ENCODE measurements at places on chromosomes 4 and X.
A peak's percentile ranks its signal among the peaks of the same experiment; 100 is the strongest.

- no peak for DNase-seq
These were observed 48.0 kb downstream of the MAGEA9 start for GRCh38 chrX:149829751-149830191.

GRCh38 chr4:80614319-80614718, 278.8 kb downstream of the CFAP299 start:
- DNase-seq, result no peak

DNA sequence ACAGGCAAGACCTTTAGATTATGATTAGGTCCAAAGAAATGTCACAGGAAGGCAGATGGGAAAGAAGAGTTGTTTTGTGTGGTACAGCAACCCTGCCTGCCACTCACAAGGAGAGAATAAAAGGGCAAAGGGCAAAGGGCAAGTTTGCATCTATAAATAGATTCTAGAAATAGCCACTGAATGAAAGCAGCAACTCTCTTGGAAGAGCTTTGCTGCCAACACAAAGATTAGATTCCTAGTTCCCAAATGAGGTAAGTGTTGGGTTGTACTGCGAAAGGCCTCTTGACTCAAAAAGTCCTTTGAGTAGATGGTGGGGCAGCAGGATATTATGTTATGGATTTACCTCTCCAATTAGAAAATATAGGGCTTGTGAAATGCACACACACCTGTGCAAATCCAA, 61.2 kb downstream of the MOSPD2 start:
- no peak for DNase-seq

DNA sequence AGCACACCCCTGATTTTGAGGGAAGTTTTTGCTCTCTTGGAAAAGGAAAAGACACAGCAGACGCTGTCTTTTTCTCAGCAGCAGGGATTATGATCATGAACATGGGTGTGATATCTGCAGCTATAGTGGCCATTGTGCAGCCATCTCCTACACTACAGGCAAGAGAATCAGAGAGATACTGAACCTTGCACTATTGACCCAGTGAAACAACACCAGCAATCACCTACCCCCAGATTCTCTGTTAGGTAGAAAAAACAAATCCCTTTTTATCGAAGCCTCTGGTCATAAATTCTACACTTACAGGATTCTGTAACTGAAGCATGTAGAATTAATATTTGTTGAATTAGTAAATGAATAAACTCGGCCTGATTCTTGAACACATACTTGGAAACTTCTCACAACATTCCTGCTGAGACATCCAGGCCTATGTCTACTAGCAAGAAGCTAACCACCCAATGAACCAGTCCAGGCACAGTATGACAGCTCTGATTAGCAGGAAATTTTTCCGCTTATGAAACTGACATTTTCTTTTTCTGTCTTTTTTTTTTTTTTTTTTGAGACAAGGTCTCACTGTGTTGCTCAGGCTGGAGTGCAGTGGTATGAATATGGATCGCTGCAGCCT, 5.0 kb upstream of the AFAP1 start:
- DNase-seq, result no peak

GRCh38 chr4:171007618-171008390, 805.4 kb upstream of the GALNTL6 start:
- DNase-seq, result no peak

DNA sequence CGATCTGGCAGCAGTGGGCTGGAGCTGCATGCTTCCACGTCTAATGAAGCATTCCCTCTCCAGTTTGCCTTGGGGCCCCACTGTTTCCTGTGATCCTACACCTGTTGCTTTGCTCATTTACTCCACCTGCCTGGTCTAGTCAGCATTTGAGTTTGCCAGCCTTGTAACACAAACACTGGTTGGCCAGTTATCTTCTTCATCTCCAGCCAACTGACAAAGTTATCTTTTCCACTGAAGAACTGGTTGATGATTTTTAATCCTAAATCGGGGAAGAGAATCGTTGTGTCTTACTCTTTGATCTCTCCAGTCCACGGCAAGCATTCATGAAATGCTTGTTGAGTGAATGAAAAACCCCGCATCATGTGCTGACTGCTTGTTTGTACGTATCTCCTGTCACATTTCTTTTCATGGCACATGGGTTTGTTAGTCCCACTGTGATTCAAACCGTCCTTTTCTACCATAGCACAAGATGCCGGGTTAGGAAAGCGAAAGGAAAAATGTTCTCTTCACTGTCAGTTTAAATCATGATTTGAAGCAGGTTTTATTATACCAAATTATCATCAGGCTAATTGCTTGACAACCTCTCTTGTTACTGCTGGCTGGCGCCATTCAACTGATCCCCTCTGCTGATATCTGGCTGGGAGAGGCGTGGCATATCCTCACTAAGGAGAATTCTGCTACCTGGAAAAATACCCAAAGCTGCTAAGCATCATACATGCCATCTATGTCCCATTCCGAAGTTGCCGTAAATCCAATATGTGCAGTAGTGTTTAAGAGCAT, 144.8 kb downstream of the SHROOM3 start:
- no peak for DNase-seq

DNA sequence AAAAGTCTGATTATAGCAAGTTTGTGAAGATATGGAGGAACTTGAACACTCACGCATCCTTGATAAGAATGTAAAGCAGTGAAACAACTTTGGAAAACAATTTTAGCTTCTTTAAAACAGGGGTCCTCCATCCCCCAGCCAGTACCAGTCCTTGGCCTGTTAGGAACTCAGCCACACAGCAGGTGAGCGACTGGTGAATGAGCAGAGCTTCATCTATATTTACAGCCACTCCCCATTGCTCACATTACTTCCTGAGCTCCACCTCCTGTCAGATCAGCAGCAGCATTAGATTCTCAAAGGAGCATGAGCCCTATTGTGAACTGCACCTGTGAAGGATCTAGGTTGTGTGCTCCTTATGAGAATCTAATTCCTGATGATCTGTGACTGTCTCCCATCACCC, 530.3 kb upstream of the PRKX start:
- DNase-seq, result no peak

DNA sequence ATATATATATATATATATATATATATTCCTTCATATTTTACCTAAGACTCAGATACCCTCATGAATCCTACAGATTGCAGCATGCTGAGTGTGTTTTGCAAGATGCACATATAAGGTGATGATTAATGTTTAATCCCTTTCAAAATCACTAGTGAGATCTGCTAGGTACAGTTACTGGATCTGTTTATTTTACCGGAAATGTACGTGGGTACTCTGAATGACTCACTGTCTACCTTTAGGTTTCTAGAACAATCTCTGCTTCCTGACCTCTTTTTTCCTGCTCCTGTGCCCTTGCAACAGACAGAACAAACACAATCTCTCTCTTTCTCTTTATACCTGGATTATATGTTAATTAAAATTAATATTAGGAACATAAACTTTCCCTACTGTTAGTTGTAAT, 379.6 kb downstream of the FAM133A start:
- no peak for DNase-seq

DNA sequence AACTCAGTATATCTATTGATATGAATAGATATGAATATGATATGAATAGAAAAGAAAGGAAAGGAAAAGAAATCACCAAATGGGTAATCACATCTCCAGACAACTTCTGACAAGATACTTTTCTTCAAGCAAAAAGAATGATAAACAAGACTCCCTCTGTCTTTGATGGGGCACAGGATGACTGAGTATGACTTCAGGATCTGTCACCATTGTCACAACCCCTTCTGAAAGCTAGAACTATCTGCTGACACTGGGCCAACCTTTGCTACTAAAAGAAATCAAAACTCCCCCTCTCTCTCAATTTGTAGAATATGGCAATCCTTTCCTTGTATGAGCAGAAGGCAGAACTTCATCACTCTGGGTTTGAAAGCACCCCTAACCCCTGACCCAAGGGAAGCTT, 267.2 kb upstream of the RASGEF1B start:
- DNase-seq, result no peak

- no peak for DNase-seq
These were observed 231.7 kb downstream of the FBXW7 start for GRCh38 chr4:152304220-152304619.

- DNase-seq, result peak; percentile 71
These were observed 45.8 kb upstream of the CLCN4 start for GRCh38 chrX:10110984-10111363.

DNA sequence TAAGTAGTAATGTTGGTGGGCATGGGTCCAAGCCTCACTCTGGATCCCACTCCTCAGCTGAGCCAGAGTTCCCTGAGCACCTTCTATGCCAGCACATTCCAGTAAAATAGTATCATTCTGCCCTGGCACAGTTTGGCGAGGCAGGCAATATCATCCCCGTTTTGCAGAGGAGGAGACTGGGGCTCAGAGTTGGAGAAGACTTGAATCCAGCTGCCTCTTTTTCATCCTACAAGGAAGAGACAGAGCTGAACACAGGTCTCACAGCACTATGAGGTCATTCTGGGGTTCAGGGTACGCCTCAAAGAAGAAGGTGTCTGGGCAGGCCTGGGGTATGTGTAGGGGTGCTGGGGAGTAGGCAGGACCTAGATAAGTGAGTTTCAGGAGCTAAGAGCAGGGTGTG, 103.9 kb upstream of the STX18 start:
- DNase-seq, result no peak

DNA sequence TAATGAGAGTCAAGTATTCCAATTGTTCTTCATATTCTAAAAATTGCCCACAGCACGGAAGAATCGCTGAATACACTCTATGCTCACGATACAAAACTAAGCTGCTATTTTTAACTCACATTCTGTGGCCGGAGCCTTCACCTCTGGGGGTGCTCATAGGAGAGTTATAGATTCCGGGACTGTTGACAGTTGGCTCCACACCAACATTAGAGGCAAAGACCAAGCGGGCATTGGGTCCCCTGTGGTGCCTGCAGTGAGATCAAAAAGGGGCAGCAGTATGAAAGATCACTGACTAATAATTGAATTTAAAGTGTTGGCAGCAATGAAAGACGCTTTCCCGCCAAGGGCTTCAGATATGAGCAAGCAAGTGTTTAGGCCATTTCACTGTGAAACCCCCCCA, 146.0 kb downstream of the TMEM144 start:
- DNase-seq, result no peak

- no peak for DNase-seq
These were observed 243.9 kb downstream of the UNC5C start for GRCh38 chr4:95304898-95305297.

DNA sequence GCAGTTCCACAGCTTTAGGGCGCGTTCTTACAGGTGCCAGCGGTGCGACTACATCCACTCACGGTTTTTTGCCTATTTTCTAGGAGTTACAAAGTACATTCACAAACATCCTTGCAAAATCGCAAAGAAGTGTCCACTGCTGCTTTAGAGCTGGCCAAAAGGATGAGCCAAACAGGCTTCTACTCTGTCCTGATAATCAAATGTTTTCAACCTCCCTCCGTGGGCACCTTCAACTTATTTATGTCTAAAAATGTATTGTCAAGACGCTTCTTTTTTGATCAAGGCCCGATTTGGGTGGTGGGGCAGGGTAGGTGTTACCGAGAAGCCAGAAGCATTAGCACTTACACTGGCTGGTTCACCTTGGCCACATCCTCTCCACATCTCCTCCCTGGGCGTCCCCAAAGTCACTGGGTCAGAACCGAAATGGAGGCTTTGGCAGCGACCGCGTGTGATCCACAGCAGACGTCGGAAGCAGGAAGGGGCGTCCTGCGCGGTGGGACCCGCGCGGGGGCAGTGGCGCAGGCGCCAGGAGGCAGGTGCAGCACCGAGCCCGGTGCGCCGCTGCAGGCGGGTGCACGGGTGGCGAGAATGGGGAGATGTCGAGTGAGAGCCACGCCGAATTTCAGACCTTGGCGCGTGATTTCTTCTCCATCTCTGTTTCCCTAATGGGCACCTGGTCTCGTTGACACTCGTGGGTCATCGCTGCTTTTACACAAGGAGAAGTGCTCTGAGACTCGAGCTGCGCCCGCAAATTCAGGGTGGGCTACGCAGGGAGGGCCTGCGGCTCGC, 16.9 kb downstream of the NKX3-2 start:
- DNase-seq, result no peak

DNA sequence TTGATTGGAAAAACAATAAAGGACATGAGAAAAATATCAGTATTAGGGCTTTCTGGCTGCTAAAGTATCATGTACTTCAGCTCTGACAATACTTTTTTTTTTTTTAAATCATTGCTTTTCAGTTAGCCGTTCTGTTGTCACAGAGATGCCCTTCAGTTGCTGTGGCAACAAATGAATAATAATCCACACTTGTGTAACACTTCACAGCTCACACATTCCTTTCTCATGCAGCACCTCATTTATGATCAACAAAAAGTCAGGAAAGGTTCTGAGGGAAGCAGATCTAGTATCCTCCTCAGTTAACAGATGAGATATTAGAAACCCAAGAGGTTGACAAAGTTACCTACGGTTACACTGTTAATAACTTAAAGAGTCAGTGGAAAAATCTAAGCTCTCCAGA, 444.2 kb upstream of the SLIT2 start:
- no peak for DNase-seq

DNA sequence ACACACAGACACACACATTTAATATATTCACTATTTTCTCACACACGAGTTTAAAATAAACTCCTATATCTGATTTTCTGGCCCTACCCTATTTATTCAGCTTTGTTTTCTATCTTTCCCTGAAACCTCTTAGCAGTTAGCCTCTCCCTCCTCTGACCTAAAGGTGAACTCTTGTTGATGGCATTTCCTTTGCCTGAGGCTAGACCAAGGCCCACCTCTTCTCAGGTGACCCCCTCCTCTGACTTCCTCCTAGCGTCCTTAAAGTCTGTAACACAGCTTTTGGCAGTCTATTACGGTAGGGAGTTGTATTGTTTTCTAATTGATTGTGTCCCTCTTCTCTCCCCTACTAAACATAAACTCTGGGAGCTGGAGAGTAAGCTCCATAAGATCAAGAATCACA, 1.7 kb upstream of the SRPX2 start:
- no peak for DNase-seq

- no peak for DNase-seq
These were observed 279.0 kb downstream of the HS3ST1 start for GRCh38 chr4:11149612-11150259.

DNA sequence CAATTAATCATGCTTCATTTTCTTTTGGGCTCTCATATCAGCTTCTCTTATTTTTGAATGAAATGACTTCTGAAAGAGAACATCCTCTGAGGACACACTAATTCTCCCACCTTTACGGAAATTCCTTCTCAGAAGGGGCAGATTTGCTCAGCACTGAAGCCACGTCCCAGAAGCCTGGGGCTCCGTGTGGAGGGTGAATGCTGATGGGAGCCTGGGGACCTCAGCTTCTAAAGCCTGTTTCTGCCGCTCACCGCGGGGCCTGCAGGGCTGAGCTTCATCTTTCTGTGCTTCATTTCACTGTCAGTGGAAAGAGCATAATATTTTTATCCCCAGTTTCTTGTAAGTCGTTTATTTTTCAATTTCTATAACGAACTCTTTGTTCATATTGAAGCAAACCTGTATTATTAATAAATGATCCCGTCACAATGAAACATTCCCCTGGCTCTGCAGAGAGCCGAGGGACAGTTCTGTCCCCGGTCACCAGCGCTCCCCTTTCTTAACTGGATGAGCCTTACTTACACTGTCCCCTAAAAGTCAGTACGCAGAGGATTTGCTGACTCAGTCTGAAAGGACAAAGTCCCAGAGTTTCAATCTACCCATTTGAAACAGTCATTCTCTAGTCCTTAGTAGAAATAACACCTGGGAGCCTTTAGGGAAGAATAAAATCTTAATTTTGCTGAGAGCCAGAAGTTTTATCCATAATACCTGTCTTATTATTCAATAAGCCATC, 364.6 kb upstream of the FAT1 start:
- no peak for DNase-seq

- DNase-seq, result no peak
These were observed 574 bp upstream of the MOB1B start for GRCh38 chr4:70901607-70901983.

GRCh38 chr4:153759407-153760316, at the start of gene RNF175:
Gene RNF175, minus strand, starts transcription at chr4:153760024. Its CDS starts 162 bp downstream, at chr4:153759862.
- peak; percentile 48 for DNase-seq
